ENCODE measurements at places on chromosomes 11 and 22.

GRCh38 chr22:25475257-25476022 is 89.0 kb upstream of the GRK3 start:
- no peak for DNase-seq

- DNase-seq, result no peak
Observed at GRCh38 chr11:10727146-10727851, 23.7 kb upstream of the CTR9 start.

- DNase-seq, result no peak
Observed at GRCh38 chr11:76791861-76792260, 8.7 kb downstream of the TSKU start.

DNA sequence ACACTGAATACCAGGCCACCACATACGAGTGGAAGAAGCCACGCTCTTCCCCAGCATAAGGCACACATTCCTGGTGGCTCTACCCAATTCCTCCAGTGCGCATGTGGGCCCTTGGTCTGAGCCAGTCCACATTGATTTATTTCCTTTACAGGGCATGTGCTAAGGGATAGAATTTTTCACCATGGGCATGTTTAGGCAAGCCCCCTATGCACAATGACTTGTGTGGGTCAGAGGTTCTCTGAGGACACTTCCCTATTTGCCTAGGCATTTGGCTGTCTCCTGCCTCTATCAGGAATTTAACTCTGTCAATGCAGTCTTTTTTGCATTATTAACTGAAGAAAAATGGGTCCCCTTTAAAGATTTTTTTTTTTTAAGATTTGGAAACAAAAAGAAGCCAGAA is 718.1 kb downstream of the NTM start:
- DNase-seq, result no peak

GRCh38 chr22:37212174-37212906 is at the start of gene SSTR3:
TSS of gene SSTR3 (minus strand) at chr22:37212477. CDS start at chr22:37207803, 4,674 bp downstream.
- no peak for DNase-seq

GRCh38 chr11:94595076-94595475 is 27.9 kb downstream of the PIWIL4 start:
- DNase-seq, result no peak

GRCh38 chr11:1953489-1954266 is 6.5 kb downstream of the MRPL23 start:
- no peak for DNase-seq

- DNase-seq, result no peak
Observed at GRCh38 chr11:73465023-73465675, 89.0 kb downstream of the RELT start.

- peak; percentile 96 for DNase-seq
Observed at GRCh38 chr22:17087498-17088131, 2.8 kb downstream of the IL17RA start.

- no peak for DNase-seq
Observed at GRCh38 chr11:75424396-75424795, 8.6 kb downstream of the KLHL35 start.

DNA sequence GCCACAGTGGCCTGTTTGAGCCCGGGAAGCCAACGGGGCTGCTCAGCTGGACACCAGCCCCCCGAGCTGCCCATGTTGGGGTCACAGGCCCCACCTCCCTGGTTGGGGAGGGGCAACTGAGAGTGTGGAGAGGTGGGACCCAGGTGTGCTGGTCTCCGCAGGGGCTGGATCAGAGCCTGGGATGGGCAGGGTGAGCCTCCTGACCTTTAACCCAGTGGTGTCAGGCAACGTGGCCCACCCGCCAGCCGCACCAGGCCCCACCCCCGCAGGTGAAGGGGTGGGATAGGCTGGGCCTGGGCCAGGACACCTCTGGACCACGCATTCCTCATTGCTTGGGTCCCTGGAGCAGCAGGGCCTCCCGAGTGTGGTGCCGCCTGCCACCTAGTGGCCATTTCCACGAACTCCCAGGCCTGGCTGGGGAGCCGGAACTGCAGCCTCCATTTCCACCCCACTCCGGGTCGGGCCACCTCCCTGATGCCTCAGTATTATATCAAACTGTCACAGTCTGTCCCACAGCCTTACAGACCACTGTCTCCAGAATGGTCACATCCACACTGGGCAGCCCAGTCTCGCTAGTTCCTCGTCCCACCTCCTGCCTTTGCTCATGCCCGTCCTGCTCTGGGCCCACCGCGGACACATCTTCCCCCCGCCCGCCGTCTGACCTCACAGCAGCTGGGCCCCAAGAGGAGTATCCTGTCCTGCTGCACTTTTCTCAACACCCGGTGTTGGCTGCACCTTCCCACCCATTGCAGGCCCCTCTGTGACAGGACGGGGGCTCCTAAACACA is 13.3 kb upstream of the PPP6R3 start:
- DNase-seq, result peak; percentile 8

DNA sequence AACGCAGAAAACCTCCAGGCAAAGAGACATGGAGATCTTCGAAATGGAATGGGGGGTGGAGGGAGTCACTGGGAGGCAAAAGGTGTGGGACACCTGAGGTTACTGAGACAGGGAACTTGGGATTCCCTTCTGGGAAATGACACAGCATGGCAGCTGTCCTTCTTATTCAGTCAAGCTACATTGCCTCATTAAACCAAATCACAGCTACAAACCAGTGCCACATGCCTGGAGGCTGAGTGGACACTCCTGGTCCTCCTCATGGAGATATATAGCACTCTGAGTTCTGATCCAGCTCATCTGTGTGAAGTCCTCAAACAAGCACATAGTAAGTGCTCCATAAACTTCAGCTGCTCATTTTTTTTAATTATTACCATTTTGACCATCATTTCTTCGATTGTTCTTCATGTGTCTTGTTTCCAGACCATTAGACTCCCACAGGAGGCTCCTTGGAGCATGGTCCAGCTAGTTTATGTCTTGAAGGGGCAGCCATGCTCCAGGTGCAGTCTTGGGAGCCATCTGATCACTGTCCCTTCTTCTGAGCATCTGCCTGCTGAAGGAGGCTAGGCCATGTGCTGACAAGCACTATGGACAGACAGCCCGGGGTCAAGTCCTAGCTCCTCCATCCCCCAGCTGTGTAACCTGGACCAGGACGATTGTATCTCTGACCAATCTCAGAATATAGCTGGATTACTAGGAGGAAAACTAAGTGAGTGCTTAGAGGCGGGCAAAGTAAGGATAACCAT is 9.7 kb upstream of the FXYD2 start:
- no peak for DNase-seq

DNA sequence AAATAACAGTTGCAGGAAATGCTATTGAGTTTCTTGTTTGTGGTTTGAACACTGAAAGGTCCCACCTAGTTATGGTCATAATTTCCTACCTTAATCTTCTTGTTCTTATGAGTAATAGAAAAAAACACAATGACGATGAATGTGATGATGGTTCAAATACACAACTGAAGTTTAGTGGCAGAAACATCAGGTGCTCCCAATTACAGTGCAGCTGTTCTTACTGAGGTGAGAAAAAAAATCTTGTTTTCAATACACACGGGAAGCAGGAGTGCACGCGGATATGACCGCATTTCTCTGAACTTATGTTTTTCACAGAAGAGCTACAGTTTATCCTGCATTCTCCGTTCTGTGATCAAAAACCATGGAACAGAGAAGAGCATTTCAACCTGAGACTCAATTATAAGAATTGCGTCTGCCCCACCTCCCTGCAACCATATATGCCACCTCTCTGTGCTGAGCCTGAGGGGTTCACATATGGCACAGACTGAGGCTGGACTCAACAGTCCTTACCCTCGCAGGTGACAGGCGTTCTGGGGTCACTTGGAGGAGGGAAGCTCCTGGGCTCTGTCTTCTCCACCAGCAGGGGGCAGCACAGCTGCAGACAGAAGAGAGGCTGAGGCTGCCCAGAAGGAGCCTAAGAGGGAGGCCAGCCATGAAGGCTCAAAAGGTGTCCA is 99.7 kb upstream of the IGLL5 start:
- DNase-seq, result no peak

- no peak for DNase-seq
Observed at GRCh38 chr11:73072935-73073481, 69.1 kb downstream of the FCHSD2 start.

GRCh38 chr11:32055861-32056260 is 35.0 kb upstream of the RCN1 start:
- no peak for DNase-seq

- DNase-seq, result no peak
Observed at GRCh38 chr11:74686792-74687191, 44.4 kb downstream of the CHRDL2 start.

DNA sequence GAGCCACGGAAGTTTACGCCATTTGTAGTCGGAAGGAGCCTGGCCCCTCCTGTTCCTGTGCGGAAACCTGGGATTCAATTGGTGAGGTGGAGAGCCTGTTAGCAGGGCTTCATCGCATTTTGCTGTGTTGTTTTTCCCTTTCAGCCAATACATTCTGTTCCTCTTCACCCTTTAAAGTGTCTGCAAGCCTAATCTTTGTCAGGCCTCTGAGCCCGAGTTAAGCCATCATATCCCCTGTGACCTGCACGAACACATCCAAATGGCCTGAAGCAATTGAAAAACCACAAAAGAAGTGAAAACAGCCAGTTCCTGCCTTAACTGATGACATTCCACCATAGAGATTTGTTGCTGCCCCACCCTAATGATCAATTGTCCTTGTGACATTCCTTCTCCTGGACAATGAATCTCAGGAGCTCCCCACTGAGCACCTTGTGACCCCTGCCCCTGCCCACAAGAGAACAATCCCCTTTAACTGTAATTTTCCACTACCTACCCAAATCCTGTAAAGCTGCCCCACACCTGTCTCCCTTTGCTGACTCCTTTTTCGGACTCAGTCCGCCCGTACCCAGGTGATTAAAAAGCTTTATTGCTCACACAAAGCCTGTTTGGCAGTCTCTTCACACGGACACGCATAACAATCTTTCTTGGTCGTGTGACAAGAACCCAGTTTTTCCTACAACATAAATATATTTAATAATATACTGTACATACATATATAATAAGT is 37.1 kb upstream of the MMP12 start:
- no peak for DNase-seq

DNA sequence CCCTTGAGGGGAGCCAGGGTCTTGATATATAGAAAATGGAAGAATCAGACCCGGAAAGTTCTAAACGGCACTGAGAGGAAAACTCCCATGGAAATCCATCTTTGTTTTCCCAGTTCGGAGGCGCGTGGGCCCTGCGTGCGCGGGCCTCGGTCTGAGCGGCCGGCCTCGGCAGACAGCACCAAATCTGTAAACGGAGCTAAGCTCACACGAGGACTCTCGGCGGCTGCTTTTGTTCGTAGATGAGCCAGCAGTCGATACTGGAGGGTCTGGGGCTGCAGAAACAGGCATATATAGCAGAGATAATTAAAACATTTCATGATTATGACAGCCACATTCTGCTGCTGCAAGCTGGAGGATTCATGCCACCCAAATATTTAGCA is 68.5 kb upstream of the PPARA start:
- DNase-seq, result no peak

DNA sequence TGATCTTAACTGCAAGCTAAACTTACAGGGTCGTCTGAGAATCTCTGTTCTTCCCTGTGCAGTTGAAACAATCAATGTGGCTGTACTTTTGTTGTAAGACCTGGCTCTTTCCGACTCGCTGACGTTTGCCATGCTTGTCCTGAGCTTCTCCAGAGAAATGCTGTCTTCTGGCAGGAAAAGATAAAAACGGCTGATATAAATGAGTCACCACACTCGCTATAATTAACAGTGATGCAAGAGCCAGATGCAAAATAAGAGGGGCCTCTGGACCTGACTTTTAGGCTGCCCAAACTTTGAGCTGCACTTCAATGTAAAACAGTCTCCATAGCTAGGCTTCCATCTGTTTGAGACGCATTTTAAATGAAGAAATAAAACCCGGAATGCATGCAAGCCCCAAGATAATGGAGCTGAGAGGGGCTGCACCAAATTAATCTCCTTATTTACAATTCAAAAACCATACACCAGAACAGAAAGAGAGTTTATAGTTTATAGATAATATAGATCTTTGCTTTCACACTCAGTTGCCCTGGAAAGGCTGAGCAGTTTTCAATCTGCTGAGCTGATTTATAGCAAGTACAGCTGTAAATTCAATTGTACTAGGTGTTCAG is 48.5 kb downstream of the WT1 start:
- DNase-seq, result peak; percentile 55

DNA sequence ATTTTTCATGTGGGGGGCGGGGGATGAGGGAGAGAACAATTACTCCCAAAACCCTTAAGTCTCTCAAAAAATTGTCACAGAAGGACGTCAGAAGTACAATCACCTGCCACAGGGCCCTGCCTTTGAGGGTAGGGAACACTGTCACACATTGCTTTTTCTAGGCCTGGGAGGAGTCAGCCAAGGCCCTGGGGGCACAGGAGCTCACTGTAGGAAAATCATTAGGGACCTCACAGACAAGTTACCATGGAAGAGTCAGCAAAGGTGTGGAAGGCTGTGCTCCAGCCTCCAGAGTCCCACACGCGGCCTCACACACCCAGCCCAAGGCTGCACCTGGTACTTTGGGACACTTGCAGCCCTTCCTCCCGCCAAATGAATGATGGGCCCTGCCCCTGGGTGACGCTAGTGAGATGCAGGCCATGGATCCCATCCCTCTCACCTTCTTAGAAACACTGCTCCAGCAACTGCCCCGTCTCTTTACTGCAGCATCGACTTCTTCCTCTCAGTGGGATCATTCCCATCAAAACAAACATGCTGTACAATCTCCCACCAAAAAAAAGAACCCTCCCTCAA is 3.3 kb downstream of the PLEKHA7 start:
- no peak for DNase-seq

DNA sequence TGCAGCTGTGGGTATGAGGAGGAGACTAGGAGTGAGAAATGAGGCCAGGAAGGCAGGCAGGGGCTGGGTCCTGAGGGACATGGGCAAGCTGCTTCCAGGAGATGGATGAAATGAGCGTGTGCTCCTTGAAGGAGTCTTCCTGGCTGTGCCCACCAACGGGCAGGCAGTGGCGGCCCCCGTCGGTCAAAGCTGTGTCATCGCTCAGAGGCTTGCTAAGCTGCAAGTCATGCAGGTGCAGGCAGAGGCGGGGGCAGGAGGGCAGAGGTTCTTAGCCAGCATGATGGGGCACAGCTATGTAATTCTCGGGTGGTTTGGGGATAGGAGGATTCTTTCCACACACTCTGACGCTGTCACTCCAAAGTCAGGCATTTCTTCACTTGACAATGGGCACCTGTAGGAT is 12.5 kb upstream of the PEX26 start:
- DNase-seq, result no peak

- DNase-seq, result no peak
Observed at GRCh38 chr22:20531404-20532201, 24.2 kb downstream of the MED15 start.

GRCh38 chr22:22933100-22933806 is 45.6 kb downstream of the IGLL5 start:
- no peak for DNase-seq

Measured in GF-D8 (cell line).